ENCODE measurements at places on chromosomes 11 and 22.

DNA sequence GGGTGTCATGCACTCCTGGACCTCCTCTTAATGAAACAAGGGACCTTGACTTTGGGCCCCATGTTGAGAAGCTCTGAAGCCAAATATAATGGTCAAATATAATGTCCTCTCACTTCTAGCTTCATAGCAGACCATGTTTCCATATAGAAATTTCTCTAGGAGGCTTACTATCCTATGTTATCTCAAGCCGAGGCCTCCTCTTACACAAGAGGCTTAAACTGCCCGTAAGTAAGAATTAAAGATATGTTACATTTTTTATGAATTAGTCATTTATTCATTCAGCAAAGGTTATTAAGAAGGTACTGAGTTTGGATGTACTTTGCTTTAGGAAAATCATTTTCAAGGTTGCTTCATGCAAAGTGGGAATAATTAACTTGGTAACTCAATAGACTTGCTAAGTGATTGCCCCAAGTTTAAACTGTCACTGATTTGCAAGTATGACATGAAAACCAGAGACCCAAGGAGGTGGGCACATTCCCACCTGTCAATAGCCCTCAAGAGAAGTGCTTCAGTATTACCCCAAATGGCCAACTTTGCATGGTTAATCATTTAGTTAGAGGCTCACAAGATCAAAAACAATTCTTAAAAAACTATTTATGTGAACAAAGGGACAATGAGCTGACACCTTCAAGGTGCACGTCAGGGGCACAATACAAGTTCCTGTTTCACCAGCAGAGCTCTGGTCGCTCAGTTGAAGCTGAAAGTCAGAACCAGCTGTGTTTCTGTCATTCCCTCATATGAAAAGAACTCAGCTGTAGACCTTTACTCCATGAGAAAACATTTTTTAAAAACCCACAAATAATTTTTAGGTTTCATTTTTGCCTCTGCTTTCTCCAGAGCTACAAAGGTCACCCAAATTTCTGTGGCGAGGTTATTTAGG lies 20.9 kb downstream of the BDNF start:
- DNase-seq, result no peak

GRCh38 chr11:27139742-27140367 lies 99.2 kb downstream of the BBOX1 start:
- DNase-seq, result no peak

GRCh38 chr11:133803026-133803425 lies 42.3 kb downstream of the SPATA19 start:
- DNase-seq, result no peak

DNA sequence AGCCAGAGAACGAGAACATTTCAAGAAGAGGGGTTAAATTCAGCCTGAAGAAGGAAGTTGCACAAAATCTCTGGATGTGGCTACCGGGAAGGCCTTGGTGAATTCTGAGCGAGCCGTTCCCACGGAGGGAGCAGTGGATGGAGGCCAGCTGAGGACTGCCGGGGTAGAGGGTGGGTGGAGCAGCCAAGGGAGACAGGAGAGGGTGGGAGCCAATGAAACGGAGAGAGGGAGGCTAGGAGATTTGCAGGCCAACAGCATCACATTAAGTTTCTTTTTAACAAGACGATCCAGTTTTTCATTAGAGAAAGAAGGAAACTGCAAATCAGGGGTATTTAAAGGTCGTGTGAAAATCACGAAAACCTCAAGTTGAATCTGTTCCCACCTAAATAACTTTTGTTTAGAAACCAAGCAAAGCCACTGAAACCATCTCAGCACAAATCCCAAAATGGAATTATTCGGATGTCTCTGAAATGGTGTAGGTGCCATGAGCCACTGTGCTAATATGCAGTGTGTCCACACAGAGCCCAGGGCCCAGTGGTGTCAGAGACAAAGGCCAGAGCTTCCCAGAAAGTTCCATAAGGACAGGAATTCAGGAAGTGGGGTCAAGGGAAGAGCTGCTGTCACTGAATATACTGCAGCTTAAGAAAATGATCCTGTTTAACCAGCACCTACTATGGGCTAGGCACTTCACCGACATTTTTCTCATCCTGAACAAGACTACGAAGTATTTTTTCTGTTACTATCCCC lies 59.7 kb upstream of the SLC35C1 start:
- no peak for DNase-seq

Measured in stimulated activated CD4-positive, alpha-beta T cell treated with anti-CD3 and anti-CD28 coated beads, TNF-alpha, amount 100 ng/mL, for 4 hours (primary cell).